ENCODE measurements at places on chromosomes 7 and 10.
A peak's percentile ranks its signal among the peaks of the same experiment; 100 is the strongest.

GRCh38 chr7:49580000-49580399 lies 193.4 kb upstream of the VWC2 start:
- DNase-seq, result no peak

DNA sequence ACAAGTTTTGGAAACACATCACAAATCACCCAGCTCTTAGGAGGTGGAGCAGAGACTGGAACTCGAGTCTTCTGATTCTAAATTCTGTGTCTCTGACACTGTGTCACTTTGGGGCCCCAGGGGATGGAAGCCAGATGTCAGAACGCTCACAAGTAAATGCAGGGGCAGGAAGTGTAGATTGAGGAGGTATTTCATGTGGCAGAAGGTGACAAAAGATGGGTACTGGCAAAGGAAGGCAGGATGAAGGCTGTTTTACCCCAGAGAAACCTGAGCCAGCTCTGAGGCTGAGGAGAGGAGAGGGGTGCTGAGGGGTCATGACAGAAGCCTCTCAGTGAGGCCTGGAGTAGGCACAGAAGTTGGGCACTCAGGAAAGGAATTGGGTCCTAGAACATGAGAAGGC lies 6.0 kb upstream of the PURB start:
- DNase-seq, result no peak

- no peak for DNase-seq
These were observed 27.5 kb downstream of the PNPLA8 start for GRCh38 chr7:108498481-108498880.

- DNase-seq, result no peak
These were observed 118.9 kb downstream of the PPP1R3A start for GRCh38 chr7:113799896-113800295.

GRCh38 chr10:62992145-62992721 lies 140.9 kb upstream of the NRBF2 start:
- DNase-seq, result no peak

DNA sequence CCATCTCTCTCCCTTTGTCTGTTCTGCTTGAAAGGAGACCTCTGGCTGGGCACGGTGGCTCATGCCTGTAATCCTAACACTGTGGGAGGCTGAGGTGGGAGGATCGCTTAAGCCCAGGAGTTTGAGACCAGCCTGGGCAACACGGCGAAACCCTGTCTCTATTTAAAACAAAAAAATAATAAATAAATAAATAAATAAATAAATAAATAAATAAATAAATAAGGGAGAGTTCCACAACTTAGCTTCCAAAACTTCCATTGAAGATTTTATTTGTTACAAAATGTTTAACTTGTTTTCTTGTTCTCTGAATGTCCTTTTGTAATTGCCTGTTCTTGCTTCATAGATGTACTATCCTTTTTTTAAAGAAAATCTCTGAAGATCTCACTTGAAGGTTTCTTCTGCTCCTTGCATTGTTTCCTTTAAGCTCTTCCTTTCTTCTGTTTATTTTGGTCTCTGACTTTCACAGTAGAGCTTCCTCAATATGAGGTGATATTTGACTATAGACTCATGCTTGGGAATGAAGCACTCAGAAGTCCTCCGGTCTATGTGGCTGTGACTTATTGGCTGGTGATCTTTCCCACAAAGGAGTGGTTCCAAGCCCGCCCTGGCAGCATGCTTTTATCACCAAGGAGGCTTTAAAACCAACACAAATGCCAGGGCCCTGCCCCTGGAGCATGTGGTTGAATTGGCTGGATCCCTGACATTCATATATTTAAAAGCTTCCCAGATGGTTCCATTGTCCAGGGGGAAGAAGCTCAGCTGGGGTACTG lies 18.1 kb upstream of the NPTX2 start:
- DNase-seq, result no peak

- DNase-seq, result no peak
These were observed 321.3 kb downstream of the AUTS2 start for GRCh38 chr7:69919426-69920111.

- DNase-seq, result peak; percentile 61
These were observed at the start of gene LANCL2 for GRCh38 chr7:55365205-55365674. LANCL2 (plus strand) TSS chr7:55365337; CDS start chr7:55366026, 689 bp downstream.

- DNase-seq, result no peak
These were observed 775.6 kb downstream of the GATA3 start for GRCh38 chr10:8830048-8830447.

GRCh38 chr10:113007343-113007771 lies 57.3 kb downstream of the TCF7L2 start:
- DNase-seq, result no peak

DNA sequence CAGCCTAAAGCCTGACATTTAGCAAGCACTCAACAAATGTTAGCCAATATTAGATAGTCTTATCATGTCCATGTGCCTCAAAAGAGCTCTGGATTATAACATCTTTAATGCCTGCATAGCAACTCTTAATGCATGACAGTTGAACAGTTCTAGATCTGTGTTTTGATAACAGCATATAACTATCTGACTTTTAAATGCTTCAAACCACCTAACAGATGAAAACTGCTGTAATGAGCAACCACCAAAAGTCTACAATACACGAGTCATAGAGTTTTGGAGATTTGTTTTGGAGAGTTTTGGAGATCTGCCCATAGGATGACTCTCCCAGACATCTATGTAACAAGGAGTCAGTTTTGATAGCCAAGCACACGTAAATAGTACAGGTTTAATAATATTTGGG lies 227.3 kb downstream of the TWIST1 start:
- peak; percentile 46 for DNase-seq

GRCh38 chr7:30890226-30890625 lies 21.4 kb upstream of the AQP1 start:
- DNase-seq, result no peak

GRCh38 chr7:40394400-40394799 lies 259.6 kb downstream of the SUGCT start:
- DNase-seq, result no peak

DNA sequence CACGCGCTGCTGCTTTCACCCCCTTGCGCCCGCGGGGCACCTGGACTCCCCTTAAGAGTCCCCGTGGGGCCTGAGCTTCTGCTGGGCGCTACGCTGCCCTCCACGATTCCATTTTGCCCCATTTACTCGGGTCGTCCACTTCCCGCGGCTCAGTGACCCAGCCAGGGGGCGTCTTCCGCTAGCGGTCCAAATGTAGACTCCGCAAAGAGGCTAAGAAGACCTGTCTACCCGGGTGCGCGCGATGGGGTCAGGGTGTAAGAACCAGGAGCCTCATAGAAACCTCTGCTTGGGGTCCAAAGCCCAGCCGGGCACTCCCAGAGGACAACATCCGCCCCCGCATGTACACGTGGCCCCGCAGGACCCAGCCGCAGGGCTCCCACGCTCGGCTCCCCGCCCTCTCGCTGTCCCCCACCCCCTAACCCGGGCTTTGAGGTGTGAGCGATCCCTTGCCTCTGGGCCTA lies 5.2 kb upstream of the HMX2 start:
- no peak for DNase-seq

DNA sequence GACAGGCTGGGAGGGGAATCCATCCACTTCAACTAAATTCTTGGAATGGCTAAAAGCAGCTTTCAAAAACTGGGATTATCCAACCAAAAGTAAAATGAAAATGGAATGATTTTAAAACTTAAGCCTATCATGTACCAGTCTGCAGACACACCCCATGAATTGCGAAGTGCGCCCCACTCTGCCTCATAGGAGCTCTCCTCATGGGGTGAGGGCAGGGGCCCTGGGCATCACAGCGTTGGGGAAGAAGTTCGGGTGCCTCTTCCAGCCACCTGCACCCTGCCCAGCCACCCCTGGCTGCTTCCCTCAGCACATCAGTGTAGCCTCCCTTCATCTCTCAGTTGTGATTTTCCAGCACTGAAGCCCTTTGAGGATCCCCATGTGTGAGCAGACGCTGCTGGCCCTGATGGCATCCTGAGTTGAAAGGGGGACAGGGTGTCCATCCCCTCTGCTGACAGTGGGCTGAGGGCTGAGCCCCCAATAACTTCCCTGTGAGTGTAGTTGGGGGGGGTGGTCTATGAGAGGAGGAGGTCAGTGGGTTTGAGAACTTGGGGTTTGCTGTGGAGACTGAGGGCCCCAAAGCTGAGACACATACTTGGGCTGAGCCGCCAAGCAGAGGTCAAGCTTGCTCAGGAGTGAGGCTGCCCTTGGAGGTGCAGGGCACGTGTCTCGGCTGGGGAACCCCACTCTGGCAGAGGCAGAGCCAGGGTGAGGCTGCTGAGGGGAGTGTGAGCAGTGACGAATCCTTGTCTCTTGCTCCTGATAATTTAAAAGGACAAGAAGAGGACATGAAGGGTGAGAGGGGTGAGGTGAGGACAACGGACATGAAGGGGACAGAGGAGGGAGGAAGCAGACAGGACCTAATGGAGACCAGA lies 542.1 kb downstream of the TCERG1L start:
- DNase-seq, result no peak

- DNase-seq, result no peak
These were observed 143.8 kb upstream of the SLC13A1 start for GRCh38 chr7:123343611-123344010.

DNA sequence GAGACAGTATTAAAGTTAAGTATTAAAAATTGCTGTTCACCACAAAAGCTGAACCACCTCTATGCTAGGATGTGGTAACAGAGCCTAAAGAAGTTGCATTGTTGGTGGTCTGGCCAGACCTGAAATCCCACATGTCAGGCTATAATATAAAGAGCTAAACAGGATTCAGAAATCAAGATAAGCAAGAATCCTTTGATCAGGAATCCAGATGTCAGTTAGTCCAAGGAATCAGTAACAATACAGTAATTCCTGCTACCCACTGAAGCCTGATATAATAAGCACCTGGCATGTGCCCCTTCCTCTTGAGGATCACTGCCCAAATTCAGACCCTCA lies 48.9 kb downstream of the ZNF277 start:
- DNase-seq, result no peak

DNA sequence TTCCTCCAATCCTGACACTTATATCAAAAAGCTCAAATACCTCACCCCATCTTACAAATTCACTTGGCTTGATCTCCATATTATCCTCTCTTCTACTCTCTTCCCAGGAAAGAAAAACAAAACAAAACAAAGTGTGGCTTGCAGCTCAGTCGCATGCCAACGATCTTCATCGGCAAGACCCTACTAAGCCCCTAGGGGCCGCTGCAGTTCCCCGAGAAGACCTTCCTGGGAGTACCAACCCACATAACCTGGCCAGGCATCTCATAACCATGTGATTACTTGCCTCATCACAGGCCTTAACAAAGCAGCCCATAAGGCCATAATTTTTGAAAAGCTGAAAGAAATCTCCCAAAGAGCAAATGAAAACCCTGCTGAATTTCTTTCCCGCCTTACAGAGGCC lies 103.7 kb downstream of the ZNF92 start:
- no peak for DNase-seq

DNA sequence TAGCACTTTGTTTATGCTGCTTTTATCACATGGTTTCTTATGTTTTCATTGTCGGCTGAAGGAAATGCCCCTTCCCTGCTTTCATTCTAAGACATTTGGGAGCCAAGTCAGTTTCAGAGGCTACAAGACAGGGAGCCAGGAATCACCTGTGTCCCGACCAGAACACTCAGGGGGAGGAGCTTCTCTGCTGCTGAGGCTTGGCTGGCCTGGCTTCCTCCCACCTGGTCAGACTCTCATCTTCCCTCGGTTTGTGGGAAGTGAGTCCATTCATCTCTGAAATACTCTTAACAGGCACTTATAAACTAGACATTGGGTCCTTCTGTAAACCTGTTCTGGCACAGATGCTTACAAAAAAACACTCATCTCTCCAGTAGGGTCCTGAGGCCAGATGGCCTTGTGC lies 19.6 kb upstream of the GOLGA7B start:
- peak; percentile 86 for DNase-seq

DNA sequence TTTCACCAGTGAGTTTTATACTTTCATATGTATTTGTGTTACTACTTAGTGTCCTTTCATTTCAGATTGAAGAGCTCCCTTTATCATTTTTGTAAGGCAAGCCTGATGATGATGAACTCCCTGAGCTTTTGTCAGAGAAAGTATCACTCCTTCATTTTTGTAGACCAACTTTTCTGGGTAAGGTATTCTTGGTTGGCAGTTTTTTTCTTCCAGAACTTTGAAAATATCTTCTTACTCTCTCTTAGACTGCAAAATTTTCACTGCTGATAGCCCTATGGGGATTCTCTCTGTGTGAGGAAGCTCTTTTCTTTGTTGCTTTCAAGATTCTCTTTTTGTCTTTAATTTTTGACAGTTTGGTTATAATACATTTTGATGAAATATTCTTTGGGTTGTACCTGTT lies 35.7 kb downstream of the CCDC7 start:
- no peak for DNase-seq

- DNase-seq, result no peak
These were observed 25.9 kb downstream of the CELF2 start for GRCh38 chr10:11043446-11044127.

DNA sequence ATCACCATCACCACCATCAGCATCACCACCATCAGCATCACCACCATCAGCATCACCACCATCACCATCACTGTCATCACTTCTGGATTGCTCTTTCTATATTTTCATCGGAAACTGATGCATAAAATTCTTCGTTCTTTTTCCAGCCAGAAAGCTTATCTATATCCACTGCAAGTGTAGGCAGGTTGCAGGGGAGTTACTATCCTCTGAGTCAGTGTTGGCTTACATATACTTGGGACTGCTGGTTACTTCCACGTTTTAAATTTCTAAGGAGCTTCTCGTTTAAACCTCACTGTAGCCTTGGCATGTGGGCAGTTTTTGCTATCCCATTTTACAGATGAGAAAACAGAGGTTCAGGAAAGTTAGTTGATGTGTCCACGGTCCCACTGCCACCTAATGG lies 66.1 kb downstream of the FOXL3 start:
- no peak for DNase-seq

DNA sequence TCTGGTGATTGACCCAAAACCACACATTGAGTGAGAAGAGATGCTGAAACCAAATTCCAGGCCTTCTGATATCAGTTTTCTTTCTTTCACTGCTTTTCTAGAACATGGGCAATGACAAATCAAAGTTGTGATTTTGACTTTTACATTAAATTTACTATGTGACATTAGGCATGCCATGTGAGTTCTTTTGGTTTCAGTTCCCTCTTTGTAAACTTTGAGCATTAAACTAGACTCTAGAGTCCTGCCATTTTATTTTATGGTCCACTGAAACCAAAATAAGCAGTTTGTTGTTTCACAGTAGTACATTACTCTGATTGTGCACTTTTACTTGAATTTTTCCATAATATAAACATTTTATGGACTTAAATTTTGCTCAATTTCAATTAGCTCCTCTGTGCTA lies 381.1 kb upstream of the SEMA3D start:
- DNase-seq, result no peak

DNA sequence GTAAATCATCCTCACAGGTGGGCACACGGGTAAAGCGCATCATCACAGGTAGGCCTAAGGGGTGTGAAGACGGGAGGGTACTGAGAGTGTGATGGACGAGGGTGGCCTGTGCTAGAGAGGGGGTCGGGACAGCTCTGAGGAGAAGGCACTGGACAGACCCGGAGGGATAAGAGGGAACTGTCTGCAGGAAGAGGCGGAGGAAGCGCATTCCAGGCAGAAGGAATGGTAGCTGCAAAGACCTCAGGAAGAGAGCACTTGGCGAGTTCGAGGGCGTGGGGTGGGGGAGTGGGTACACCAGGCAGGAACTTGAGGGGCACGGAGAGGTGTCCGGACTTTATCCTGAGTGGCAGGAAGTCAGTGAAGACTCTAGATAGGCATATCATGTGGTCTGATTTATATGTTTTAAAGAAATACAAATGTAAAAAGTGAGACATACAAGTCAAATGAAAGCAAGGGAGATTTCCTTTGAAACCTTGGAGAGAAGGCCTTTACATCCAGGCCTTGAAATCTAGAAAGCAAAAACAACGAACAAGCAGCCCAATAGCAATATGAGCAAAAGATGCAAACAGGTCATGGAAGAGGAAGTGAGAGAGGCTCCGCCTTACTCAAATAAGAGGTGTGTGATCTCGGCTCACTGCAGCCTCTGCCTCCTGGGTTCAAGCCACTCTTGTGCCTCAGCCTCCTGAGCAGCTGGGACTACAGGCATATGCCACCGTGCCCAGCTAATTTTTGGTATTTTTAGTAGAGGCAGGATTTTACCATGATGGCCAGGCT lies 3.6 kb downstream of the LHPP start:
- DNase-seq, result no peak
